GM12878 (cell line): ENCODE measurements at places on chromosomes 2 and 18. TPM values are rescaled to one million over a fixed set of nuclear protein-coding genes. Genes with fewer than 3 reads are reported as not detected.

GRCh38 chr2:152513681-152514080 is 178.7 kb downstream of the FMNL2 start:
- DNase-seq, result no peak

SMARCAL1 gene
- total RNA-seq, result 22.5 and 24.6 TPM in 2 replicates

GRCh38 chr2:220756653-220757052 is 815.5 kb downstream of the EPHA4 start:
- no peak for DNase-seq

GRCh38 chr2:241795021-241795999 is 13.7 kb upstream of the NEU4 start:
- no peak for DNase-seq

SDC1 gene
- total RNA-seq, result 31.0 and 33.1 TPM in 2 replicates

- no peak for DNase-seq
These were observed 56.1 kb downstream of the PLEKHM3 start for GRCh38 chr2:207969249-207969648.

- no peak for DNase-seq
These were observed 20.2 kb upstream of the ADAM23 start for GRCh38 chr2:206423147-206423546.

- DNase-seq, result no peak
These were observed 466.0 kb upstream of the TNP1 start for GRCh38 chr2:217325816-217326215.

GRCh38 chr2:41806286-41806685 is 241.5 kb upstream of the PKDCC start:
- no peak for DNase-seq

- no peak for DNase-seq
These were observed 418.2 kb upstream of the ZEB2 start for GRCh38 chr2:144937910-144938709.

SCN9A gene
- 0.08 TPM in 2 replicates for total RNA-seq

SERPINB3 gene
- total RNA-seq, result not detected in 2 replicates

DNA sequence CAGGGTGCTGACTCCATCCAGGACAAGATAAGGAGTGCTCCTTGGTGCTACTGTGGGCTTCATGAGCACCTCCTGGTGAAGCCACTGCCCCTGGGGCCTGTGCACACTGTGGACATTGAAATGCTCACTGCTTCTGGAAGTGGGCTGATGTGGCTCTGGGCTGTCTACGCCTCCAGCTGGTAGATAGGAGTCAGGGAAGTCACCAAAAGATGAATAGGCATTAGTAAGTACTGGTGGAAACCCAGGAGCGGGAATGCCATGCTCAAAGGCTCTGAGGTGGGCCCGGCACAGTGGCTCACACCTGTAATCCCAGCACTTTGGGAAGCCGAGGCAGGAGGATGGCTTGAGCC is 79.2 kb upstream of the MSH2 start:
- no peak for DNase-seq
